Skeletal muscle cell (primary cell): ENCODE measurements at places on chromosomes 12 and 14.

- no peak for DNase-seq
Measured at GRCh38 chr12:48454667-48455066, 17.7 kb upstream of the ANP32D start.

DNA sequence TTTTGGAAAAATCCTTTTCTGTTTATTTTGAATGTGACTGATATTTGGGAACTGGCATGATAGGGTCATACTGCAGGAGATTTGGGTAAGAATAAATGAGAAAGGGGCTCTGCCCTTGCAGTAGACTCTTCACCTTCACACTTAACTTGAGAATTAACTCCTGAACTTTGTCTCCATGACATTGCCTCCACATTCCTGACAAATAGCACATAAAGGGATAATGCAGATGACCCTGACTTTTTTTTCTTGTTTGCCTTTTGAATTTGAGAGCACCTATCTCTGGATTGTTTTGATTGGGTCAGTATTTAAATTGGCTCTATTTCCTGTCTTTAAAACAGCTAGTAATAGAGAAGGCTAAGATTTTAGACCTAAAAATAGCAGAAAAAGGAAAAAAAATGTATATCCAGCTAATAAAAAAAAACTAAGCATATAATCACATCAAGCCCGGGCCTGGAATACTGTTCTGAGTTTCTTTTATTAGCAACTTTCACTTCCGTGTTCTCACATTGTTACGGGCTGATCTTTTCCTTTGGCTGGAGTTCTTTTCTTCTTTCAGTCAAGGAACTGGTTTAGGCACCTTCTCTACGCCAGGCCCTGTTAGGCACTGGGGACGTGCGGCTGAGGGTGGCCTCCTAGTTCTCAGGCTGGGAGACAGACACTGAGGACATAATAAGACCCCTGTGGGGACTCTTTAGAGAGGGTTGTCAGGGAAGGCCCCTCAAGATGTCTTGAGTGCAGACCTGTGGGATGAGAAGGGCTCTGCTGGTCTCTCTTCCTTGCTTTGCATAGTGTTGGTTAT is 53.1 kb upstream of the GNPNAT1 start:
- no peak for DNase-seq

DNA sequence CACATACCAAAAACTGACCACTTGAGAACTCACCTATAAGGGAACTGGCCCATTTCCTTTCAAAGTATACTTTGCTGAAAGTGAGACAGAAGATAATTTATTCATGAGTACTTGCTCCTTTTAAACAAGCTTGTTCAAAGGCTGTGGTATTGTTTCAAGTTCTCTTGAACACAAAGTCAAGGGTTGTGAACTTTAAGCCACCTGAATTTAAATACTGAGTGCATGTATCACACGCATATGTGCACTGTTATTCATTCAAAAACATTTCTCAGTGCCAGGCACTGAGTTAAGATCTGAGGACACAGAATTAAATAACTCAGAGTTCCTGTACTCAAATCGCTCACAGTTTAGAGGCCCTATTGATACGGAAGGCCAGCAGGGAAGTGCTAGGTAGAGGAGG is 19.1 kb upstream of the LDHB start:
- DNase-seq: no peak

GRCh38 chr12:14278294-14278953 is 87.1 kb upstream of the ATF7IP start:
- DNase-seq: no peak

GRCh38 chr14:89504602-89505313 is 87.7 kb upstream of the FOXN3 start:
- DNase-seq: peak; percentile 49

DNA sequence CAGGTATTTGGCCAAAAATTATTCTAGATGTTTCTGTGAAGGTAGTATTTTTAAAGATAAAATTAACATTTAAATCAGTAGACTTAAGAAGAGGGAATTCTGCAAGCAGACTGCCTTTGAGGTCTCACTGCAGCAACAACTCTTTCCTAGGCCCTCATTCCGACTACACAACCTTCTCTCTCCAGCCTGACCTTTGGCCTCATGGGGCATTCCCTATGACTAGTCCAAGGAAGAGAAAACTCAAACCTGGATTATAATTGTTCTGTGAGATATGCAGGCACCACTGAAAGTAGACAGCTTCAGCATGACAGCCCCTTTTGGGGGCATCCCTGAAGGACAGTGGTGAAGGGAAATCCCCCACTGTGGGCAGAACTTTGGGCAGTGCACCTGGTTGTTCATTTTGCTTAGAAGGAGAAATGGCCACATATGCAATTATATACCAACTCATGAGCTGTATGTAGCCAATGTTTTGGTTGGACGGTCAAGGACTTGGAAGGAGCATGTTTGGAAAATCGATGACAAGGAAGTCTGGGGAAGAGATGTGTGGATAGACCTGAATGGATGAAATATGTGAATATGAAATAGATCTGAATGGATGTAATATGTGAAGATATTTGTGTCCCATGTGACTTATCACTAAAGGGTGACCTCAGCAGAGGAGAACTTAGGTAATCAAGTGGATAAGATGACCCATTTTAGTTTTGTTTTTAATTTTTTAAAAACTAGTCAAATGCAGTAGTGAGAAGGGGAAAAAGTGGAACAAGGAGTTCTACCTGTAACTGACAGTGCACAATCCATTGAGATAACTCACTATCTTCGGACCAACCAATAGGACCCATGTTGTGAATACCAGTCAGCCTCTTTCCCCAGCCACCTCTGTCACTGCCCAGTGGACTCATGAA is 233.3 kb upstream of the FOXN3 start:
- no peak for DNase-seq
